ENCODE measurements at places on chromosomes 3 and 15.

DNA sequence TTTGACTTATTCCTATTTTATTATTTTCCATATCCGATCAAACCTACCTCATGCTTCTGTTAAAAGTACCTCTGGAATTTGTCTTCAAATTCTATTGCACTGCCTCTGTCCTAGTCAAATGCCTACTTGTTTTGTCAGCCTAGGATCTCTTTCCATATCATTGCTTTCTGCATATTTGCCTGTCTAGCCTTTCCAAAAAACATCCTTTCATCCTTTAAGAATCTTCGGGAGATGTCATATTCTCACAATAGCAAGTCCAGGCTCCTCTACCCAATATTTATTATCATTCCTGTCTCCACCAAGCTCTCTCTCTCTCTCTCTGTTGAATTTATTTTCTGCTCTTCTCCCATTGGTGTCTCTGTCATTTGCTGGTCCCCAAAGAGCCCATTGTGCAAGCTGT lies 80.1 kb downstream of the LRRC28 start:
- DNase-seq = no peak

DNA sequence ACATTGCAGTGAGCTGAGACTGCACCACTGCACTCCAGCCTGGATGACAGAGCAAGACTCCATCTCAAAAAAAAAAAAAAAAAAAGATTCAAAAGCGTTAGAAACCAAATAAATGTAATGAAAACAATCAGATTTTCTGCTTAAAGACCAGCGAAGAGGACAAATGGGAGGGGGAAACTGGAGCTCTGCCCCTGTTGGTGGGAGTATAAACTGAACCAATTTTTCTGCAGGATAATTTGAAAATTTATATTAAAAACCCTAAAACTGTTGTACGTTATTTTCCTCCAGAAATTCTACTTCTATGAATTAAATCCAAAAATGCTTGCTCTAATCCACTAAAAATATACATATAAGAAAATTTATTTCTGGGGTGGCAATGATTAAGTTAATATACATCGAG lies 25.3 kb upstream of the ZSCAN2 start:
- no peak for DNase-seq

DNA sequence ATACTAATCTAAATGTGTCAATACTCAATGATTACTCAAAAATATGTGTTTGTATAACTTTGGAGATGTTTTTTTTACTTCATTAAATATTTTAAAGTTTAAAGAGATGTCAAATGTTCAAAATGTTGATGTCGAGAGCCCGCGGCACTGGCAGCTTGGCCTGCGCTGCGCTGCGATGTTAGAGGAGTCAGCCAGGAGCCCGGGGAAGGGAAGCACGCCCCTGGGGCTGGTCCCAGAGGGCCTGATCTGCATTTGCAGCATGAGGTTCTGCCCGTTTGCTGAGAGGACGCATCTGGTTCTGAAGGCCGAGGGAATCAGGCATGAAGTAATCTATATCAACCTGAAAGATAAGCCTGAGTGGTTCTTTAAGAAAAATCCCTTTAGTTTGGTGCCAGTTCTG lies 66.4 kb upstream of the ATP2C1 start:
- DNase-seq = no peak

DNA sequence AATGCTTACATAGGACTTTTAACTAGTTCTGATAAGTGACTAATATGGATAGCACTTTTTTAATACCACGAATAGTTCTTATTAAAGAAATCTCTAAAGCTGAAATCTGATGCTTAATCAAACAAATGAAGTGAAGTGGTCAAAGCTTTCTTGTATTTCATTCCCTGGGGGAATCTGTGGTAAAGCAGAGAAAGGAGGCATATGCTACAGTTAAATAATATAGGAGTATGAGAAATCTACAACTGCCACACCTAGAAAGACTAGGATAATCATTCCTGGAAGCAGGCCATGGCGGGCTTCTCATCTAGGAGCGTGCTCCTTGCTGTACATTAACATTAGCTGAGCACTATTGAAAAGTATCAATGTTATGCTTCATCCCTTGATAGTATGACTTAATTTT lies 835.7 kb downstream of the OTOL1 start:
- DNase-seq = no peak

Data from NCI-H510A treated with DMSO at 0.1 percent for 48 hours (cell line).